ENCODE measurements at places on chromosomes 12 and 14.

- DNase-seq = no peak
Observed at GRCh38 chr14:74952697-74953484, 2.5 kb downstream of the PGF start.

DNA sequence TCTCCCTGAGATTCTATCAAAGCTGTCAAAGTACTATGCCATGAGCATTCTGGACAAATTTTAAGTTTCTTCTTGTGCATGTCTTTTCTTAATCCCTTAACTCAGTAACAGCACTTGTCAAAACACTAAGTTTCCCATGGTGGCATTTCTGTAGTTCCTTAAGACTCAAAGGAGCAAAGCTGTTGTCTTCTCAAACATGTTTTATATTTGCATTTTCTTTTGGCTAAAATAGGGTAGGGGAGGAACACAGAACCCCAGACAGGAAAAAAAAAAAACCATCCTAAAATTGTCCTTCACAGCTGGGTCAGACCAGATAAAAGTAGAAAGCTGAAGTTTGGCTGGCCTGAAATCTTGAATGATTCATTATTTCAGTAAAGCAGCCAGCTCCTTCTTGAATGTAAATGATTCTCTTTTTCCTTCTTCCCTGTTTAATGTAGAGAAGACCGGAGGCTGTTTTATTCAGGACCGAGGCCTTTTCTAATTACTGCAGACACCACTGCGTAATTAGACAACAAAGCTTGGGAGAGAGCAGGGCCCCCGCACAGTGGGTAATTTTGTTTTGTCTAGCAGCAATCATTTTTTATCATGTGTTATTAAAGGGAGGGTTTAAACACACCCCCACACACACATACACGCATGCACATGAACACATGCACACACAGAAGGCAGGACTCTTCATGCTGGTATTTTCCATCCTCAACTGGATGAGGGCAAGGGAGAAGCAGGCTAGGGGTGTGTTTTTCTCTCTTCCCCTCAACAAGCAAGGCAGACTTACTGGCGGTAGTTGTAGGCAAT lies 51.0 kb downstream of the PAH start:
- DNase-seq = no peak

DNA sequence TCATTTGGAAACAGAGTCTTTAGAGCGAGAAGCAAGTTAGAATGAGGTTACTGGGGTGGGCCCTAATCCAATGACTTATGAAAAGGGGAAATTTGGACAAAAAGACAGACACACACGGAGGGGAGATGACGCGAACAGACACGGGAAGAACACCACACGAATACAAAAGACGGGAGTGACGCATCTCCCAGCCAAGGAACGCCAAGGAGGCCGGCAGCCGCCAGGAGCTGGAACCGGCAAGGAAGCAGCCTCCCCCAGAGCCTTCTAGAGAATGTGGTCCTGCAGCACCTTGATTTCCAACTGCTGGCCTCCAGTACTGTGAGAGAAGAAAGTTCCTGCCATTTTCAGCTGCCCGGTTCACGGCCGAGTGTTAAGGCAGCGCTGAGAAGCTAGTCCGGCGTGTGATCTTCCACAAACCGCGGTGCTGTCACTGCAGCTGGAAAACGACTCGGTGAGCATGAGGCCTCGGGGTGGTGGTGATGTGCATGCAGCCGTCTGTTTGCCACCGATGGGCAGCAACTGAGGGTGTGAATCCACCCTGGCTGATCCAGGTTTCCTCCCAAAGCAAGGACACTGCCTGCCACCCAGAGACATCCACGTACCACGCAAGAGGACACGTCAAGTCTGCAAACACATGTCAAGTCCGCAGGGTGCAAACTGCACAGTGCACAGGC lies 124.5 kb downstream of the NCOR2 start:
- no peak for DNase-seq

DNA sequence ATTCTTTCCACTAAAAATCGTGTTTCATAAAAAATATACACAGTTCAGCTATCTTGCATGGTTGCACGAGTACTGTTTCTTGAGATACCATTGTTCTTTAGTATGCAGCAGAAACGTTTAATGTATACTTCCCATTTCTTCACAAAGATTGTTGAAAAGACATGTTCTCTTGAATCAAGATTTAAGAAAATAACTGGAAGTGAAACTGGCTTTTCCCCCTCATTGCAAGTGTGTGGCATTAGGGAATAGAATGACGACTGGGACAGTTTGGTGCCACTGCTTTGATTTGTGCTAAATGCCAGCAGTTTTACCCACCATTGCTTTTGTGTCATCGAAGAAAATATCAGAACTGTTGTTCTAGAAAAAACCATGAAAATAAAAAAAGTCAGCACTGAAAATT lies 20.3 kb upstream of the DHRS2 start:
- DNase-seq = no peak

DNA sequence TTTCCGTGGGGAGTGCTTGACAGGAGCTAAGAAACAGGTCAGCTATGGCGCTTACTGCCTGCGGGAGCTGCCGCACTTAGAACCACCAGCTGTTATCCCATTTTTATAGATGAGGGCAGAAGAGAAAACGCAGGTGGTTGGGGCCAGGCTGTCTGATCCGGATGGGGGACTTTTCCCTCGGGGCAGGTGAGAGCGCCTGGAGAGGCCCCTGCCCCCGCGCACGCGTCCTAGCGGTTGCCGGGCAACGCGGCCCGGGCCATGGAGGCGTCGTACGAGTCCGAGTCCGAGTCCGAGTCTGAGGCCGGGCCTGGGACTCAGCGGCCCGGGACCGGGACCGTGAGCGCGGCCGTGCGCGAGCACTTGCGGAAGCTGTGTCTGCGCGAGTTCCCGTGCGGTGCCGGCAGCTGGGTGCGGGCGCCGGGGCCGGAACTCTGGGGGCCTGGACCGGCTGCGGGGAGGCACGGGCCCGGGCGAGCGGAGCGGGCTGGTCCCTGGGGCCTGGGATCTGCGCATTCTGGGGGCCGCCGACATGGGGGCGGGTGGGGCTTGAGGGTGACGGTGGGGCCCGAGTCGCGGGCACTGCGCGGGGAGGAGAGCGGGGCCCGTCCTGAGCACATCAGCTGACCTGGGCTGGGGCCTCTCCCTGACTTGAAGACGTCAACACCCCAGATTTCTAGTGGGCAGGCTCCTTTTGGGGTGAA lies at the start of gene LRRC43:
LRRC43 (plus strand) TSS at position 237 of the 701 bp plus-strand sequence; CDS start at position 259, 22 bp downstream.
- no peak for DNase-seq

DNA sequence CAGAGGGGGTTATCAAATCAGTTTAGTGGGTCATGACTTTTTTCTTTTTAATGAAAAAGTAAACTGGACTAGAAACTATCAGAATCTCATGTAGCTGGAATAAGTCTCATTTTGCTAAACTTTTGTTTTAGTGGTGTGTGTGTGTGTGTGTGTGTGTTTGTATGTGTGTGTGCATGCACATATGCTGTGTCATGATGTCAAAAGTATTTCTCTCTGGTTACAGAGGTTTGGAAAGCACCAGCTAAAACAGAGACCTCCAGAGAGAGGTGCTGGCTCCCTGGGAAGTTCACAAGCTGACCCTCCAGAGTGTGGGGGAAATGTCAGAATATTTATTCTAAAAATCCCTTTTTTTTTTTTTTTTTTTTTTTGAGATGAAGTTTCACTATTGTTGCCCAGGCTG lies 114.7 kb downstream of the LGMN start:
- no peak for DNase-seq

DNA sequence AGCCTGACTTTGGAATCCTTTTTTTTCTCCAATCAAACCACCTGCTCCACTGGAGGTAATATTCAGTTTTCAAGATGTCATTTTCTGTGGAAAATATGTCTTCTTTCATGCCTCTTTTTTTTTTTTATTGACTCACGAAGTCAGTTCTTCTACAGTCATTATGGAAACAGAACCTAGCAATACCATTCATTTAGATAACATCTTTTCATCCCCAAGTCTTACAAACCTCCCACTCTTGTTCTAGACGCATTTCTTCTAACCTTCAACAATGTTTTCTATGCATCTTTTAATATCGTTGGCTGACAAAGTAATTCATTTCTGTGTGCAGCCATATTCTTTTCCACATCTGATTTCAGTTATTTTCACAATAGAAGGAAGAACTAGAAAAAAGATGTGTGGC lies 474.3 kb upstream of the CCDC196 start:
- DNase-seq = no peak
